ENCODE measurements at places on chromosomes 16 and 17.

GRCh38 chr17:39167476-39167875 lies 1.5 kb upstream of the ARL5C start:
- no peak for DNase-seq

GRCh38 chr17:71821511-71821910 lies 299.3 kb upstream of the SOX9 start:
- DNase-seq: no peak

DNA sequence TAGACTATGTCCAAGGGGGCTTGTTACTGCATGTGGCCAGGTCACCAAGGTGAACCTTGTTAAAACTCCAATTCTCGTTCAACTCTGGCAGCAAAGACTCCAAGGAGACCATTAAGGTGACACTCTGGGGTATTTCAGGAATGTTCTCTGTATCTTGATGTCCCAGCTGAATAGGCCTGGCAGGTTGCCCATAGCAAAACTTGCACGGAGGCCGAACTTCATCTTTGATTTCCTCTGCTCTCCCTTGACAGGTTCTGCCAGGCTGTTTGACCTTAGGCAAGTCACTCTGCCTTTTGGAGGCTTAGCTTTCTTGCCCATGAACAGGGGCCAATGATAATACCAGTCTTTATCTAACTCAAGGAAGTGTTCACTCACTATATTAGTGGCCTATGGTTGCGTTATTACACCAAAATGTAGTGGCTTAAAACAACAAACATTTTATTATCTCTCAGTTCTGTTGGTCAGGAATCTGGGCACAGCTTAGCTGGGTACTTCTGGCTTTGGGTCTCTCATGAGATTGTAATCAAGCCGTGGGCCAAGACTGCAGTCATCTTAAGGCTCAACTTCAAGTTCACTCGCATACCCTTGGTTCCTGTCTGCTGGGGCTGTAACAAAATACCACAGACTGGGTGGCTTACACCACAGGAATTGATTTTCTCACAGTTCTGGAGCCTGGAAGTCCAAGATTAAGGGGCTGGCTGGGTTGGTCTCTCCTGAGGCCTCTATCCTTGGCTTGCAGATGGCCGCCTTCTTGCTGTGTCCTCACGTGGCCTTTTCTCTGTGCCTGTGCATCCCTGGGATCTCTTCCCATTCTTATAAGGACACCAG lies 168.5 kb downstream of the UTP18 start:
- DNase-seq: no peak

DNA sequence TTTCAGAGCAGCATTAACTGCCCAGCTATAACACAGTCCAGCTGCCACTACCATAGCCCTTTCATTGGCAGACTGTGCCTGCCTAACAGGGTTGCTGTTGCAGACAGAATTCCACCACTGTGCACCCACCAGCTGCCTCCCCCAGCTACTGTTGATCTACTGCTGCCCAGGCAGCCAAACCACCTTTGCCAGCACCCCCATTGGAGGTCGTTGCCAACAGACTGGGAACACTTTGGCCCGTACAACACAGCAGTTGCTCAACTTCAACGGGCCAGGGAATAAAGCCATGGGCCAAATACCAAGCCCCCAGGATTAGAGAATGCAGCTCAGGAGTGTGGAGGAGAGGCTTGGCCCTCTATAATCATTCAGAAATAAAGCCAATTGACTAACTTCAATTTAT lies 473.6 kb downstream of the CDH11 start:
- DNase-seq: no peak

DNA sequence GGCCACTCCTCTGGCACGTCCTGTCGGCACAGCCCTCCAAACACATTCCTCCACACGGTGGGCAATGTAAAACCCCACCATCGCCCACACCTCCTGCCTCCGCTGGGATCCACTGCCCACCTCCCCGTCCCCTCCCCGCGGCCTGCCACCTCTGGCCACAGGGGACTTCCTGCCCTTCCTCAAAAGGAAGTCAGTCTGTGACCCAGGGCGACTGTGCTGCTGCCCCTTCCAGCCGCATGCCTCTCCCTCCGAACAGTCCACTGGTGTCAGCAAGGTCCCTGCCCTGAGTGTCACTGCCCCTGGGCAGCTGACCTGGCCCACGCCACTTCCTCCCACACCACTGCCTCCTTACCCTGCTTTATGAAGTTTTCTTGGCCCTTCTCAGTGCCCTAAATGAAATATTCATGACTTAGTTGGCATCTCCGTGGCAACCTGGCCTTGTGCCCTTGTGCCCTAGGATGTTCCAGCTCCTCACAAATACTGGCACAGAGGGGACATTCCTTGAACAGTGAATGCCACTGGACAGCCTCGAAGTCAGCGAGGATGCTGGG lies 2.0 kb downstream of the PLD6 start:
- DNase-seq: no peak

DNA sequence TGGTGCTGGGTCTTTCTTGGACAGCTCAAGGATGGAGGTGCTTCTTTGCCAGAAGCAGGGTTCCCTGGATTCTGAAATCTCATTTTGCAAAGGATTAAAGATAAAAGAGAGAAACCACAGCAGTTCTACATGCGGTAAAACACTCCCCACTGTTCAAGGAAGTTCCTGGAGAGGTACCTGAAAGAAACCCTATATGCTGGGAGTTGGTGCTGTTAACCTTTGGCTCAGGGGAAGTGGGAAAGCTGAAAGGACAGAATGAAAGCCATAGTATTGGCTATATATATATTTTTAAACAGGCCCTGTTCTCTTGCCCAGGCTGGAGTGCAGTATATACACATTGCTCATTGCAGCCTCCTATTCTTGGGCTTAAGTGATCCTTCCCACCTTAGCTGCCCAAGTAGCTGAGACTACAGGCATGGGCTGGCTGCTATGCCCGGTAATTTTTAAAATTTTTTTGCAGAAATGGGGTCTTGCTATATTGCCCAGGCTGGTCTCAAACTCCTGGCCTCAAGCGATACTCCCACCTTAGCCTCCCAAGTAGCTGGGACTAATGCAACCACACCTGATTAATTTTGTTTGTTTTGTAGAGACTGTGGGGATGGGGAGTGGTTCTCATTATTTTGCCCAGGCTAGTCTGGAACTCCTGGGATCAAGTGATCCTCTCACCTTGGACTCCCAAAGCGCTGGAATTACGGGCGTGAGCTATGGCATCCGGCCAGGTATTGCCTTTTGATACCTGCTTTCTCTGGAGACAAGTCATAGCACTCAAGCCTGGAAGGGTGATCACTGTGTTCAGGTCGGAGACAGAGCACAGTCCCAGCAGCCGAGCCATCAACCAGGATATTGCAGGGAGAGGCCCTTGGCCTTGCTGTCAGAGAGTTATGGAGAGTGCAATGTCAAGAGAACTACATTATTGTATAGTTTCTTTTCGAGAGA lies 55.2 kb downstream of the MSI2 start:
- DNase-seq: no peak

DNA sequence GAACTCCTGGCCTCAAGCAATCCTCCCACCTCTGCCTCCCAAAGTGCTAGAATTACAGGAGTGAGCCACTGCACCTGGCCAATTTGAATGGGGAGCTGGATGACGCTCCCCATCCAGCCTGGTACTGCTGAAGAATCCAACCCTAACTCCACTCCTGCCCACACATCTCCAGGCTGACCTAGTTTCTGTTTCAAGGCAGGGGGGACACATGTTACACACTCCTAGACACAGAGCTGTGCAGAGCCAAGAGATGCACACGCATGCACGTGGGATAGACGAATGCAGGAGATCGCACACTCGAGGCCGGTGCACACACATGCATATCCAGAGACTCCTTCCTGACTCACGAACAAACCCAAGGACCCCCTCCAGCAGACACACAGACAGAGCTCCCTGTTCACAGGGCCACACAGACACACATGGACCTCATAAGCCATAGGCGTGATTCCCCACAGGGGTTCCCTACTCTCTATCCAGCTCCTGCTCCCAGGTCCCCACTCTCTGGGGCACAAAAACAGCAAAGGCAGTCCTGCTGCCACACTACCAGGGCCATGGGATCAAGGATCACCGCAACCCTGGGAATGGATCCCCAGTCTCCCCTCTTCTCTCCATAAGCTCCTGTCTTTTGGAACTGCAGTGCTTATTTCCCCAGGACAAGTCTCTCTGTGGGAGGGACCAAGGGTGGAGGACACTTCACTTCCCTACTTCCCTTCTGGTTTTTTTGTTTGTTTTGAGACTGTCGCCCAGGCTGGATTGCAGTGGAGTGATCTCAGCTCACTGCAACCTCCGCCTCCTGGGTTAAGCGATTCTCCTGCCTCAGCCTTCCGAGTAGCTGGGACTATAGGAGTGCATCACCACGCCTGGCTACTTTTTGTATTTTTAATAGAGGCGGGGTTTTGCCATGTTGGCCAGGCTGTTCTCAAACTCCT lies 14.4 kb downstream of the EPOP start:
- no peak for DNase-seq

DNA sequence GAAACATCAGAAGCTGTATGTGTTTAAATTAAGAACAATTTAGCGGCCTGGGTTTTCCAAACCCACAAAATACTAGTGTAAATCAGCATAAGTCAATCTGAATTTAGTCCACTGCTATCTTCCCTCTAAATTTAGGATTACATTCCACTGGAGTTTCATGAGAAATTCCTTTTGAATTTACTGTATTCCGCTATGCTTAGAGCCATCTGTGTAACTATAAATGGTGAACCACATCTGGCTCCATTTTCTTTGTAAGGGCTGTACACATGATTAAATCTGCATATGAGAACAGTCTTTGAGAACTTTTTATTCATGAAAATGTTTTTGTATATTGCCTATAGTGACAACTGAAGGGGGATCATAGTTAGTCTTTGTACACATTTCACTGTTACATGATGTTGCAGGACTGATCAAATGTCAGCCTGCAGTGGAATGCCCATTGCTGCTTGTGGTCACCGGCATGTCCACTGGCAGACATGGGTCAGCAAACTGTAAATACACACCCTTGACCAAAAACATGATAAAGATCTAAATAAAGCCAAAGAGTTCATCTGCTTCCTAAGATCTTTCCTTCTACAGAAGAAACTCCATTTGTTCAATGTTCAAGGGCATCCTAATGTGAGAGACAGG lies 36.8 kb downstream of the RPGRIP1L start:
- DNase-seq: no peak

- DNase-seq: peak; percentile 39
Measured at GRCh38 chr16:52293204-52293603, 253.7 kb downstream of the TOX3 start.

DNA sequence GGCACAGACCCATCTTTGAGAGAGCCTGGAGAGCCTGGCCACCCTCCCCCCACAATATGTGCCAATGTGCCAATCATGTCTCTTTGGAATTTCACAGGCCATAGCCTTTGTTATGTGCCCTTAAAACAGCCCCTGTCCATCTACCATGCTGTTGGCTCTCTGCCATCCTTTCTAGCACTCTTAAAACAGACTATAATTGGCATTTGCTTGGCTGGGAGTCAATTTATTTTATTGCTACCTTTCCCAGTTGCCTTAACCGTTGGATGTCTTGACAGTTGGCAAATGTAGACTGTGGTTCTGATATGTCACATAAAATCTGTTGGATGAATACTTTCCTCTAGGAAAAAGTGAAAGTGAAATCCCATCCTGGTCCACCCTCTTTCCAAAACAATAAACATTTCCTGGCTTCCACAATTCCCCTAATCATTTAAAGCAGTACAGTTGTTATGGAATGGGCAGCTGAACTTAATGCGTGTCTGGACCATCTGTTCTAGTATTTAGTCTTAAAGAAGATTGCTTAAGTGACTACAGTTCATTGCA lies 394.0 kb downstream of the KCNJ2 start:
- DNase-seq: peak; percentile 8

GRCh38 chr16:813204-813915 lies 12.8 kb upstream of the GNG13 start:
- no peak for DNase-seq

DNA sequence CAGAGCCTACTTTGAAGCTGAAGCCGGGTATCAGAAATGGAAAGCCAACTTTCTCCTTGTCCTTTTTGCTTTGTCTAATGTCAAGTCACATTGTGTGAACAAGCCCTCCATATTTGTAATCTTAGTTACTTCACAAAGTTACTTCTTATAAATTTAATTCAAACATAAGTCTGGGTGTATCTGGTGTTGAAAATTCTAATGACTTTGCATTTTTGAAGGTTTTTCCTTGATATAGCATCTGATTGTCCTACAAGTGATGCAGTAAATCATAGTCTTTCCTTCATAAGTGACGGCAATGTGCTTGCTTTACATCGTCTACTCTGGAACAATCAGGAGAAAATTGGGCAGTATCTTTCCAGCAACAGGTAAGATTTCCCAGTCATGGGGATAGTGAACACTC lies 36.9 kb downstream of the OMG start:
- no peak for DNase-seq

- DNase-seq: no peak
Measured at GRCh38 chr16:14585287-14585686, 44.8 kb downstream of the PARN start.

GRCh38 chr16:1439058-1439698 lies 5.2 kb downstream of the CCDC154 start:
- DNase-seq: no peak

DNA sequence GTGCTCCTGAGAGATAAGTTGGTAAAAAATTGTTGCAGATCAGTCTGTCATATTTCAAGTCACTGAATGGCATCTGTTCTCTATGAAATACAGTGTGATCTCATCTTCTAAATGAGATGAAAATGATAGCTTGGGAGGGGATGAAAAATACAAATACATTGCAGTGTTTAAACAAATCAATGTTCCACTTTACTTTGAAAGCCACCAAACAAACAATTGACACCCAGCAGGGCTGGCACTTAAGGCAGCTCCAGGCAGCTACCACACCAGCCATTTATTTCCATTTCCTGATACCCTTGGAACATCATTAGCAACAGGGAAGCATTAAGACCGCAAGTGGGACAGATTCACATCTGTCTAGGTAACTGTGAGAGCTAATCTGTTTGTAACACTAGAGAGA lies 827.6 kb upstream of the KIF2B start:
- no peak for DNase-seq

DNA sequence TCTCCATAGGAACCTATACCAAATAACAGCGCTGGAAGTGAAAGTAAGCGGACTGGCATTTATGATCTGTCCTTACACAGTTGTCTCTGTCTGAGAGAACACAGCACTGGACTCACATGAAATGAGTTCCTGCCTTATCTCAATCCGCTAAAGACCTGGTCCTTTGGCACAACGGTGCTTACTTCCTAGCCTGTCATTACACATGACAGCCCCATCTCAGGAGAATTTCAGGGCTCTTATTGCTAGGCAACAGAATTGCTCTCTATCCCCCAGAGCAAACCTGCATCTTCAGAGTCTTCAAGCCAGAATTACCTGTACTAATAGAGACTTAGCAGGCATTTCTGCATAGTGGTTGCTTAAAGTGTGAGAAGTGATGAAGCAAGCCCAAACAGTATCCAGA lies 4.3 kb downstream of the KCNJ2 start:
- no peak for DNase-seq

- no peak for DNase-seq
Measured at GRCh38 chr17:66950325-66950724, 14.2 kb upstream of the CACNG4 start.

GRCh38 chr17:80844418-80844990 lies 147.1 kb upstream of the CHMP6 start:
- DNase-seq: no peak

- no peak for DNase-seq
Measured at GRCh38 chr17:39635614-39636176, 1.2 kb upstream of the STARD3 start.

GRCh38 chr16:83960521-83961249 lies 7.4 kb upstream of the NECAB2 start:
- DNase-seq: no peak

Data from LNCaP clone FGC (cell line).